ENCODE measurements at places on chromosomes 2 and 18. TPM values are rescaled to one million over a fixed set of nuclear protein-coding genes. Genes with fewer than 3 reads are reported as not detected.

DNA sequence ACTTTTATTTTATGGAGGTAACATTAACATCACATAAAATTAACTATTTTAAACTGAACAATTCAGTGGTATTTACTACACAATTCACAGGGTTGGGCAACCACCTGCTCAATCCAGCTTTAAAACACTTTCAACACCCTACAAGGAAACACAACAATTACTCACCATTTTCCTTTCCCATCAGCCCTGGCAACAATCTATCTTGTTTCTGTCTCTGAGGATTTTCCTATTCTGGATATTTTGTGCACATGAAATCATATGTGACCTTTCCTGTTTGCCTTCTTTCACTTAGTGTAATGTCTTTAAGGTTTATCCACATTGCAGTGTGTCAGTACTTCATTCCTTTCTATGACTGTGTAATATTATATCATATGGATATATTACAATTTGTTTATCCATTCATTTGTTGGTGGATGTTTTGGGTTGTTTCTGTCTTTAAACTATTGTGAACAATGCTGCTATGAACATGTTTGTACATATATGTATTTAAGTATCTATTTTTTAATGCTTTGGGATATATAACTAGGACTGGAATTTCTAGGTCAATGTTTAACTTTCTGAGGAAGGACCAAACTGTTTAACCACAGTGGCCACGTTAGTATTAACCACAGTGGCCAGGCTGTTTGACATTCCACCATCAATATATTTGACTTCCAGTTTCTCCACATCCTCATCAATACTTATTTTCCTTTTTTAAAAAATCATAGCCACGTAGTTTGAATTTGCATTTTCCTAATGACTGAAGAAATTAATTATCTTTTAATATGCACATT is 72.4 kb upstream of the KIF5C start:
- no peak for DNase-seq
- H3K36me3 ChIP-seq = no peaks in the 10 kb centered on the region
- H3K4me3 ChIP-seq = no peak overlapping the region
- H3K27ac ChIP-seq = no peak overlapping the region

DNA sequence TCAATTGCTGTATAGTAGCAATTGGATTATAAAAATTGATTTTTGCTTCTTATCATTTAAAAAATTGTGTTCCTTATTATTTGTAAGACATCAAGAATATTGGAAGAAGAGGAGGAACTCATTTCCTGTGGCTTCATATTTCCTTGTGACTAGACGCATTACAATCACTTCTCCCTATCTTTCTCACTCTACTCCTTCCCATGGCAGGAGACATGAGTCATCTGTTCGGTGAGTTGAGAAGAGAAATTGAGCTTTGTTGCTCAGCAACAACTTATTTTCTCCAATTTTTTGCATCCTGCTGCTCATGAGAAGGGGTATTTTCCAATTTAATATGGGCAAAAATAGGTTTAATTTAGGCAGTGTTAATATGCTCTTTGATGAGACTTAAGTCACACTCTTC is 1783.9 kb downstream of the SUCLG1 start:
- H3K4me1 ChIP-seq = no peaks in the 10 kb centered on the region
- H3K36me3 ChIP-seq = peaks cover 2% of the 10 kb centered on the region
- DNase-seq = no peak
- no peak overlapping the region for H3K4me3 ChIP-seq
- no peaks in the 10 kb centered on the region for H3K27me3 ChIP-seq
- no peak overlapping the region for H3K27ac ChIP-seq

GRCh38 chr2:20326163-20326780 is 24.4 kb downstream of the PUM2 start:
- peak; percentile 70 for DNase-seq
- no peaks in the 10 kb centered on the region for H3K27me3 ChIP-seq
- H3K36me3 ChIP-seq = peaks cover 41% of the 10 kb centered on the region
- H3K4me1 ChIP-seq = peaks cover 70% of the 10 kb centered on the region

- no peak overlapping the region for H3K27ac ChIP-seq
- no peaks in the 10 kb centered on the region for H3K4me1 ChIP-seq
- H3K27me3 ChIP-seq = peaks cover 4% of the 10 kb centered on the region
- H3K4me3 ChIP-seq = no peak overlapping the region
These were observed 50.9 kb downstream of the MARCO start for GRCh38 chr2:118992740-118993391.

- peaks cover 46% of the 10 kb centered on the region for H3K4me1 ChIP-seq
- peaks cover 4% of the 10 kb centered on the region for H3K36me3 ChIP-seq
- no peaks in the 10 kb centered on the region for H3K27me3 ChIP-seq
These were observed 66.5 kb upstream of the RBM44 start for GRCh38 chr2:237732070-237732469.

- no peak overlapping the region for H3K27ac ChIP-seq
- H3K36me3 ChIP-seq = no peaks in the 10 kb centered on the region
- H3K4me1 ChIP-seq = peaks cover 8% of the 10 kb centered on the region
- peak; percentile 82 for DNase-seq
- H3K4me3 ChIP-seq = no peak overlapping the region
These were observed 6.0 kb upstream of the INPP5D start for GRCh38 chr2:233053928-233054784.

DNA sequence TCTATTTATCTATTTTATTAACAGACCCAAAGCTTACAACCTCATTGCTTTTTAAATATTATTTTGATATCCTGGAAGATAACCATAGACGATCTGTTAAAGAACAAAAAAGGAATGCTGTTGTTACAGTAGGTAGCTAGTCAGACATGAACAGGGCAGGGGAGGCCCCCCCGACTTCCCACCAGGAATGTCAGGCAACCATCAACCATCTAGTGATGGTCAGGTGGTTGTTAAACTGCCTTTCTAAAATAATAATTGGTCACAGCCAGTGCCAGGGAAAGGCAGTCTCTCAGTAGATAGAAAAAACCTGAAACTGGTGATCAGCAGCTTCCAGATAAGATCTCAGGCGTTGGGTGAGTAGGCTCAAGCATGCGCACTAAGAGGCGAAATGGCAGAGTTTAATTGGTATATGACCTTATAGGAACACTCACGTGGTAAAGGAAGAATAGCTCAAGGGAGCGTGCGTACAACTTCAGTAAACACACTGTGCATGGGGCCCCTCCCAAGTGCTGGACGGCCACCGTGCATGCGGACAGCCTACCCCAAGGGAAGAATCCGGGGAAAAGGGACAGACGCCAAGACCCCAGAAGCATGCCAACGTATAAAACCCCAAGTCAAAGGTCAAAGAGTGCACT is 32.5 kb upstream of the CCL20 start:
- H3K27ac ChIP-seq = no peak overlapping the region
- H3K4me3 ChIP-seq = no peak overlapping the region
- H3K4me1 ChIP-seq = peaks cover 10% of the 10 kb centered on the region
- no peak for DNase-seq
- H3K27me3 ChIP-seq = peaks cover 2% of the 10 kb centered on the region
- no peaks in the 10 kb centered on the region for H3K36me3 ChIP-seq

PRKAG3 gene
- not detected for total RNA-seq

SLC4A3 gene
- total RNA-seq = not detected

ABHD1 gene
- 0.17 TPM for total RNA-seq

CBLN2 gene
- total RNA-seq = not detected
